ENCODE measurements at places on chromosomes 6 and 20.
A peak's percentile ranks its signal among the peaks of the same experiment; 100 is the strongest.

DNA sequence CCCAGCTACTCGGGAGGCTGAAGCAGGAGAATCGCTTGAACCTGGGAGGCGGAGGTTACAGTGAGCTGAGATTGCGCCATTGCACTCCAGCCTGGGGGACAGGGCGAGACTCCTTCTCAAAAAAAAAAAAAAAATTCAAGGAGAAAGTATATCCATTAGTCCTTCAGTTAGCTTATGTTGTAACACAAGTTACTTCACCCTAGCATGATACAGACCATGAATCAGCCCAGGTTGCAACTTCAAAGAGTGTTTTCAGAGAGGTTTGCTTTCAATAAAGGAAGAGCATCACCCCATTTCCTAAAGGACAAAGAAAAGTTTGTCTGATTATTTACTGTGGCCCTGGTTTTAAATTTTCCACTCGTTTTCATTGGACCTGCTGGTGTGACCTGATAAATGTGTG is 73.0 kb downstream of the SERAC1 start:
- no peak for DNase-seq

- DNase-seq = no peak
Measured at GRCh38 chr20:325889-326644, 715 bp downstream of the SOX12 start.

- DNase-seq = no peak
Measured at GRCh38 chr6:37631295-37631694, 66.4 kb downstream of the MDGA1 start.

DNA sequence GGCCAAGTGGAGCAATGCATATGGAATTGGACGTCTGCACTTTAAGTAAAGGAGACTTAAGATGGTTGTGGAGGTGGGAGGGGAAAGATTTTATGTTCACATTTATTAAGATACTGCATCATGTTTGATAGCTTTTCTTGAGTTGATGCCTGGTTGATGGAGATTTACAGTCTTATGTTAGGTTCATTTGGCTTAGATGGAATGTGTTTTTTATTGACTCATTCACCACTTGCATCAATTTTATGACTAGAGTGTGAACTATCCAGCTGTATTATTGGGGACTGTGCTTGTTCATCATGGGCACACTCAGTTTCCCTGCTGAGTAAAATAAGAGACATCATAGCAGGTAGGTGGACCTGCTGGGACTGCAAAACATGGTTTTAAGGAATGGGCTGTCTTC is 91.2 kb upstream of the SCP2D1 start:
- DNase-seq = peak; percentile 3

DNA sequence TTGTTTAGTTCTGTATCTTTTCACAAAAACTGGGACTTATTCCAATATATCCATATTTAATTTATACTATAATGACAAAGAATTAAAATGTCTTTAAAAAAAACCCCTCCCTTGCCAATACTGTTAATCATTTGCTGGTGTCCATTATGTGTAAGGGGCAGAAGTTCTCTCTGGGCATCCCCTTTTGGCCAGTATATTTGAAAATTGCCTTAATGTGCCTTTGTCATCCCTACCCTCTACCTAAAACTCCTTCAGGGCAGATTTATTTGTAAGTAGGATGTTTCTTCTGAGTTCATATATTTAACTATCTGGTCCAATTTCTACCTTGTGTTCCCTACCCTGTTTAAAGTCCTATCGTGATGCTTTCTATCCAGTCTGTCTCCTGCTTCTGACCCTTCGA is 62.9 kb downstream of the ARHGAP18 start:
- no peak for DNase-seq

- DNase-seq = peak; percentile 22
Measured at GRCh38 chr20:4787069-4787468, 65.4 kb downstream of the PRND start.

DNA sequence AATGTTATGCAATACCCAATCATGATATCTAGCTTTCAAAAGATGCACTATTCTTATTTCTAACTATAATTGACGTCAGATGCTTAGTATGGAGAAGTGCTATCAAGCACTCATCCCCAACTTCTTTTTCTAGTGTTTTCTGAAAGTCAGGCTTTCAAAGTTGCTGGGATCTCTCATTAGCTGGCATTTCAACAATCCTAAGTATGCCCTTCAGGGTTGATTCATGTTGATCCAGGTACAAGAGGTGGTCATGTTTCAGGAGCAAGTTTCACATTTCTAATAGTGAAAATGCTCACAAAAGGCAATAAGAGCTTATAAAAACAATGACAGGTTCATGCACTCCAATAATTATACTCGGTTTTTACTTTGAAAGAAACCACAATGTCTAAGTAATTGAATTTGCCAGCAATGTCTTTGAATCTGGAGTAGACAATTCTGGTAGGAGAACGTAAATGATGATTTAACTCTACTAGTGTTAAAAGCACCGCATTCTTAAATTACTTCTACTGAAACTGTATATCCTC is 193.7 kb upstream of the KHDRBS2 start:
- no peak for DNase-seq

DNA sequence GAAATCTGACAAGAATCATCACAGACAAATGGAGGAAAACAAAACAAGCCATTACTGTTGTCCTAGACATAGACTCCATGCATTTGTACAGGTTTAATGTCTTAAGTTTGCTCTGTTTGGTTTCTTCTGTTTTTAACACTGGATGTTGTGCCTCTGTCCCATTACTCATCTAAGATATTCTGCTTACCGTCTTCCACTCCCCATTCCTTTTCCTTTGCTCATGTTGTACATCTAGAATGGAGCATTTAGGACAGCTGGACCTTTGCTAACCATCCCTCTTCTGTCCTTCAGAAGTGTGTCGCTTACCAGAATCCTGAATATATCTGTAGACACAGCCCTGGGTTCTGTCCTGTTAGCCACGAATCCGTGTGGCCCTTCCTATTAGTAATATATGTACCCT is 35.2 kb downstream of the RAB22A start:
- DNase-seq = no peak

DNA sequence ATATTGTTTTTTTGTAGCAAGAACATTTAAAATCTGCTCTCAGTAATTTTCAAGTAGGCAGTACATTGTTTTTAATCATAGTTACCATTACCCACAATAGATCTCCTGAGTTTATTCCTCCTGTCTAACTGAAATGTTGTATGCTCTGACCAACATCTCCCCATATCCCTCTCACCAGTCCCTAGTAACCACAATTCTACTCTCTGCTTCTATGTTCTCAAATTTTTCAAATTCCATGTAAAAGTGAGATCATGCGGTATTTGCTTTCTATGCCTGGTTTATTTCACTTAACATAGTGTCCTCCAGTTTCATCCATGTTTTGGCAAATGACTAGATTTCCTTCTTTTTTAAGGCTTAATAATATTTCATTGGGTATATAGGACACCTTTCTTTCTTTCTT is 300.5 kb downstream of the KCNQ5 start:
- DNase-seq = no peak

GRCh38 chr6:170260686-170261085 is 30.2 kb downstream of the DLL1 start:
- no peak for DNase-seq

DNA sequence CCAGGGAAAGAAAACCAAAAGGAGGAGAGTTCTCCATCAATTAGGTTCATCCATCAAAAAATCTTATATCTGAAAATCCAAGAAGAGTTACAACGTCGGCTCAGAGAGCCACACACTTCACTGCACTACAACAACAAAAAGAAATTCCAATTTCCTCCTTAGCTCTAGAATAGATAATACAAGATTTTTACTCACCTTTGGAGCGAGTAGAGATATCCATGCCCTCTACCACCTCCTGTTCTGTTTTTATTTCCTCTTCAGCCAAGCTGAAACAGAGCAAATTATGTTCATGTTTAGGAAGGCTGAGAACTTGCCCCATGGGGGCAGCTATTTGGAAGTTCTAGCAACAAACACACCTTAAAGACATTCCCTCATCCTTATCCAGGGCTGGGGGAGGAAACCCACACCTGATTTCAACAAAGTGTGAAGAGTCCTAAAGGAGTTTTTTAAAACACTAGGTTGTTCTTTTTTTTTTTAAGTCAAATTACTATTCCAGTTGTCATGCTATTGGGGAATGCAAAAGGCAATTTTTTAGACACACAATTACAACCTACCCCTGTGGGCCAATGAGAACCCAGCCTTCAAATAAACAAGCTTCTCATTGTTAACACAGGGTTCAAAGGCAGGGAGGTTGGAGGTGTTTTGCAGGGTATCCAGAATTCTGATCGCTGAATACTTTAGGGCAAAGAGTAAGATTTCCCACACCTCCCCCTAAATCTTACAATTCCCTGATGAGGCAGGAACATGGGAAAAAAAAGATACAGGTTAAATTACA is 8.7 kb downstream of the ZMYND8 start:
- no peak for DNase-seq

GRCh38 chr20:21189761-21190523 is 64.1 kb downstream of the KIZ start:
- DNase-seq = no peak

- DNase-seq = no peak
Measured at GRCh38 chr6:8670792-8671191, 235.4 kb upstream of the SLC35B3 start.

DNA sequence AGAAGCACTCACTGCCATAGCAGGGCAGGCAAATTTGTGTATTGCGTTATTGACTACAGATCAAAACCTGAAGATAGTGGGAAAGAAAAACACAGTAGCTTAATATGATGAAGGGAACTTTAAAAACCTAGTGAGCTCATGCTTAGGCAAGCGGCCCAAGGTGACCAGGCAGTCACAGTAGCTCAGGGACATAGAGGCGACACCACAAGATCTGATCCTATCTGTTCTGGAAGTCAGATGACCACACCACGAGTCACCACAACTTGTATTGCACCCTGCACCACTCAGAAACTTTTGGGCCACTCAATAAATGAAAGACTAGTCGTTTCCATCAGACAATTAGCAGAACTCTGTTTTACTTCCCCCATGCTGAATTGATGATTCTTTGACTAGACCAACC is 4.9 kb downstream of the CLIC5 start:
- DNase-seq = no peak

- no peak for DNase-seq
Measured at GRCh38 chr6:144586986-144587385, 301.9 kb downstream of the UTRN start.

DNA sequence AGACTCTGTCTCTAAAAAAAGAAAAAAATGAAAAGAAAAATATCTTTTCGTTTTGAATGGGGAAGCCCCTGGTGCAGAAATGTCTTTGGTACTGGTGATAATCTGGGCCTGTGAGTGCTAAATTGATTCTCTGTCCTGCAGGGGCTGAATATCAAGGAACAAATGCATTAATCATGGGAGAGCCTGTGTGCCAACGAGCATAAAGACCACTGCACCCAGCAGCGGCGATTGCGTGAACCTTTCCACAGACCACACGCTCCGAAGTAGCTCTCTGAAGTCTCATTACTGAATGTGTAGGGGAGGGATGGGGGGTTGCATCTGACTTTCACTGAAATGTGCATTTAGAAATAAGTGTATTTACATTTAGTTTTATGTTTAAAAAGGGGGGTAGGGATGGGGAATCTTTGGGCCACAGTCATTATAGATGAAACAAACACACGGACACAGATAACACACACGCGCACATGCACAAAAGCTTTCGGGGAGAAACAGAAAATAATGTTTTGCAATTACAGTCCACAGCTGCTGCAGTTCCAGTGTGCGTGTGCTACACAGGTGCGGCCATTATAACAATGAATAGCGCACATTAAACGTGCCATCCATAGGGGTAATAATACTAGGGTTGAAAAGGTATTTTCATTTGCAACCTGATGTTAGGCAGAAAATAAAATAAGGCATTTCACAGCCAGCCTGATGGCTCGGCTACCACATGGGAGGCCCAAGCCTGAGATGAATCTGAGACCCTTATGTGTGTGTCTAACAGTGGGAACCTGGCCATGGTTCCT is 154.0 kb downstream of the MBOAT1 start:
- no peak for DNase-seq

DNA sequence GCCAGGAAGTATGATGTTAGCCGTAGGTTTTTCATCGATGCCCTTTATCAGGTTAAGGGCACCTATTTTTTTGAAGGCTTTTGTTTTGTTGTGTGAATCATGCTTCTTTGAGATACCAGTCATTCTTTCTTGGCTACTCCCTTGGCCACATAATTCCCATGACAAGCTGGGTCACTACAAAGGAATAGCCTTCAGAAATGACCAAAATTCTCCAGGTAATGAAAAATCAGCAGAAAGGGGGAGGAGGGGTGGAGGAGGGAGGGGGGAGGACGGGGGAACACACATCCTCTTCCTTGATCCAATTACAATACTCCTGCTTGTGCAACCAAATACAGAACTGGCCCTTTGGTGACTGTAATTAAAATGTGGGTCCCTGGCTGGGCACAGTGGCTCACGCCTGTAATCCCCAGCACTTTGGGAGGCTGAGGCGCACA is 21.7 kb upstream of the TGM2 start:
- peak; percentile 82 for DNase-seq

- DNase-seq = no peak
Measured at GRCh38 chr20:26169506-26169905, 472.9 kb upstream of the ZNF337 start.

DNA sequence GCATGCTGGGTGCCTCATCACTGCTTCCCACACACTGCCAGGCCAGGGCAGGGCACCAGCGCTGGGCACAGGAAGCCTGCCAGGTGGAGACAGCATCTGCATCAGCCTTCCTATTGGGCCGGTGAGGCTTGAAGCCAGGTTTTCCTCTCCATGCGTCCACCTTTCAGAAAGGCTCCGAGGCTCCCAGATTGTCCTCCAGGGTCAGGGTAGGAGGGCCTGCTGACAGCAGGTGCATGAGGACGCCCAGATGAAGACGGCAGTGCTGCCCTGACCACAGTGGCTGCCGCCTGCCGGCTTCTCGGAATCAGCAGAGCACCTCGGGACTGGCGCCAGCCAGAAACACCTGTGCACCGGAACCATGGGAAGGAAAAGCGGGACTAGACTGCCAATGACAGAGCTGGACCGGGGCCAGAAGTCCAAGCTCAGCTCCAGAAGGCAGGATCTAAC is 170.5 kb upstream of the CST7 start:
- no peak for DNase-seq

DNA sequence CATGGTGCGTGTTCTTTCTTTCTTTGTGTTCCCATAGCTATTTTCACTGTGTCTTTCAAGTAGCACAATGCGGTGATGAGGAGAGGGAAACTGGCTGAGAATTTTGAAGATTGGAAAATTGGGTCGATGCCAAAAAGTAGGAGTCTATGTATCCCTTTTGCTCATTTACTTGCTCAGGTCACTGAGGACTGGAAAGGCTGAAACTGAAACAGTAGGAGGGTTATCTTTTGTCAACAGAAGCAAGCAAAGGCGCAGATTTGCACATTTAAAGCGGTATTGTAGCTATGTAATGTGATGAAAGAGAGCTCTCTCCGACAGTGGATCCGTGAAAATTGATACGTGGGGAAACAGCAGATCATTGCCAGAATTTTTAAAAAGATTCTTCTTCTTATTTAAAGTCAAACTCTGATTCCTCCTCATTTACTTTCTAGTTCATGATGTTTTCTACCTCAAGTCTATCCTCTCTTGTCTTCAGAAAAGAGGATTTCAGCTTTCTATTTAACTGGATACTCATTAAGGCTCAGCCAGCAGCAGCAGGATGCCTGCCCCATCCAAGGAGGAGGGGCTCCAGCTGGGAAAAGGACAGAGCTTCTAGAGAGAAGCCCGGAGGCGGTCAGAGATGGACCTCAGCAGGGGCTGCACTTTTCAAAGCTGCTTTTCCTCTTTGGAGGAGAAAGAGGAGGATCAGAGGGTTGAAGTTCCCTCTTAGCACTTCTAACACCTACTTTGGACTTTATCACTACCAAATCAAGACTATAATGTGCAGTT is 15.9 kb upstream of the FYN start:
- DNase-seq = no peak

GRCh38 chr6:43798688-43799444 is 28.9 kb downstream of the VEGFA start:
- DNase-seq = peak; percentile 64

- peak; percentile 10 for DNase-seq
Measured at GRCh38 chr6:332671-333070, 40.4 kb downstream of the DUSP22 start.

All from HS-5 (cell line).